Ascending aorta (tissue), 2 donors: ENCODE measurements at places on chromosomes 3 and 15.

DNA sequence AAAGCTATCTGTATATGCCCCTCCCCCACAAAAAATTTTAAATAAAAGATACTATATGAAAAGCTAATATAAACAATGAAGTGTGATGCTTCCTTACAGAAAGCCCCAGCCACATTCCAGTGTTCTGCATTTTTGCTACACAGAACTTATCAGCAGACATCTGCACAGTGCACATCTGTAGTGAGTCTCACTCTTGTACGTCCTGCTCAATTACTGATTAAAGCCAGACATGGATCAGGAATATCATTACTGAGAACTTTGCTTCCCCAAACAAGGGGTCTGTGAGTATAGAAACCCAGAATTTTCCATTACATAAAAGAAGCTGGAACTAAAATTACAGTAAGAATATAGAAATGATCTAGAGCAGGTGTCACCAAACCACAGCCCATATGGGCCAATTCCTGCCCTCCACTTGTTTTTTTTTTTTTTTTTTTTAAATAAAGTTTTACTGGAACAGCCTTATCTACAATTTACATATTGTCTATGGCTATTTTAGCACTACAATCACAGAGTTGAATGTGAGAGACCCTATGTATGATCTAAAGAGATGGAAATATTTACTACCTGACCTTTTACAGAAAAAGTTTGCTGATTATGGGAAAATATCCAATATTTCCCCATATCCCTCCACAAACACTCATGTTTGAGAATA, 45.7 kb downstream of the UBP1 start:
- no peak for DNase-seq

DNA sequence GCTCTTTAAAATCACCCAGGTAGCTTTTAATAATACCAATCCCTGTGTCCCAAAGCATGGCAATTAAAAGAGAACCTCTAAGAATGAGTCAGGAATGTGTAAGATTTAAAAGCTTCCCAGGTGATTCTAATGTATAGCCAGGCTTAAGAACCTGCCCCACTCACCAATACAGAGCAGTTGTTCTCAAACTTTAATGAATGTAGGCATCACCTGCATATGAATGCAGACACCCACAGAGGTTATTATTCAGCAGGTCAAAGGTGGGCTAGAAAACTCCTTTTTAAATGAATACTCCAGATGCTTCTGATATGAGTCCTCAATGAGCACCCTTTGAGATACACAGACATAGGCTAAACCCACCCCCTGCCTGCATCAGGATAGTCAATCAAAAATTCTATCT, 298.1 kb upstream of the KCNMB2 start:
- no peak for DNase-seq

DNA sequence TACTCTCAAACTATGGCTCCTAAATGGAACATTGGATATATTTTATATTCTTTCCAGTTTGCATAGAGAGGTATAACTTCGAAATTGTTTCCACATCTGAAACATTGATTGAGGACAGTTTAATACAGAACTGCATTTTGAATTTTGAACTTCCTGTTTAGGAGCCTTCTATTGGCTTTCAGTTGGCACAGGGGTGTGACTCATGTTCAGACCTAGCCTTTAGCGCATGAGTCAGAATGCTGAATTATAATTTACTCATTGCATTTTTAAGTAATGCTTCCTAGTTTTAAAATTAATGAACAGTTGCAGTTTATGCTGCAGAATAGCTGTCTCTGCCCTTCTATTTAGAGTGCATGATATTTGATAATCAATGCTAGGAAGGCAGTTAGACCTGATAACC, 751.7 kb downstream of the CADM2 start:
- DNase-seq: no peak

DNA sequence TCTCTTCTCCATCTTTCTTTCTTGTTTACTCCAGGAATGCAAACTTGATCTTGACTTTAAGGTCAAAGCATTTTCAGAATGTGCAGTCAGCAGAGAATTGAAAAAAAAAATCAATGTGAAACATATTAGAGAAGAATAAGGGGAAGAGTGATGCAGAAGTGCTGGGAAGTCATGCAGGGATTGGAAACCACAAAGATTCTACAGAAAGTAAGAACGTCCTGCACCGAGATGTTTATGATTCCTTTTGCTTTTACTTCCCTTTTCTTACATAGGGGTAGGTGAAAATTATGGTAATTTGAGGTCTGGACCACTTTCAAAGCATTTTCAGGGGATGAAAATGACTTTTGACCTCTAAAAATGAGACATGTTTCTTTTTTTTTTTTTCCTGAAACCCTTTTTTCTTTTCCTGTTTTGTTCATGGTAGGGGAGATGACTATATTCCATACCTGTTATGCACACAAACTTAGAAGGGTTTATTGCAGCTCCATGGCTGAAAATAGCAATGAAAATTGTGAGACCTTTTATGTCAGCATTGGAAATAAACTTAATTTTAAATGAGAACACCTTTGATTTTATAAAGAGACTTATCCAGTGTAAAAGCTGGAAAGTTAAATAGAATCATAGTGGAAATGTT, 623.5 kb upstream of the TBL1XR1 start:
- DNase-seq: no peak

- DNase-seq: no peak
Measured at GRCh38 chr3:152192050-152192449, 76.7 kb upstream of the MBNL1 start.

GRCh38 chr3:18144571-18144970, 280.6 kb downstream of the SATB1 start:
- DNase-seq: no peak
